ENCODE measurements at places on chromosomes 3 and 15.
A peak's percentile ranks its signal among the peaks of the same experiment; 100 is the strongest.

DNA sequence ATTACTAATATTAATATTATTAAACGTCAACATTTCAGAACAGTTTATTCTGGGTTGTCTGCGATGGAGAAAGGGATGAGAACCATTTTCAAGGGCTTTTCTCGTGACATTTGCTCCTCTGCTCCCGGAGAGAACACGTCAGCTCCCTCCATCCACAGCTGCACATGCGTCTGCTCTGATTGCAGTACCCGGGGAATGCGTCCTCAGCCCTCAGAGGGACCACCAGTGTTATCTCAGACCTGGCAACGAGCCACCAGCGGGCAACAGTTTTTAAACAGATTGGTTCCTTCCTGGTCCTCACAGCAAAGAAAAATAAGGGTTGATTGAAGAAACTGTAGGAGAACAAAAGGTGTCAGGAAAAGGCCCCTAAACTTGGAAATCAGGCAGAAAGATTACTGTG, 202.2 kb upstream of the ADAMTS9 start:
- DNase-seq, result no peak

- no peak for DNase-seq
These were observed 35.6 kb downstream of the IQSEC1 start for GRCh38 chr3:13037458-13038117.

- DNase-seq, result peak; percentile 14
These were observed 243.3 kb downstream of the FAM43A start for GRCh38 chr3:194928831-194929577.

DNA sequence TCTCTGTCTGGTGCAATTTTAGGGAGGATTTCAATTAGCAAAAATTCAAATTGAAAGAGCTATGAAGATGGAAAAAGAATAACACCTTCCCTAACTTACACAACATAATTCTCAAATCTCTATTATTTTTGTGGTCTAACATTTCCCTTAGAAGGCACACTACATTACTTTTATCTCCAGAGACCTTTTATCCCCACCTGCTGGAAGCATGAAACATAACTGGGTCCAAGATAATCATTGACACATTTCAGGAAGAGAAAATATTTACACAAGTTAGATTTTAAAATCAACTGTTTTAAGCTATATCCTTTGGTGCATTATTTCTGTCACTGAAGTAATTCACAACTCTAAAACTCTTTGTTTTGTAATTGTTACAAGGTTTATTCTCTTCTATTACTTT, 779.5 kb downstream of the ROBO1 start:
- DNase-seq, result peak; percentile 1

DNA sequence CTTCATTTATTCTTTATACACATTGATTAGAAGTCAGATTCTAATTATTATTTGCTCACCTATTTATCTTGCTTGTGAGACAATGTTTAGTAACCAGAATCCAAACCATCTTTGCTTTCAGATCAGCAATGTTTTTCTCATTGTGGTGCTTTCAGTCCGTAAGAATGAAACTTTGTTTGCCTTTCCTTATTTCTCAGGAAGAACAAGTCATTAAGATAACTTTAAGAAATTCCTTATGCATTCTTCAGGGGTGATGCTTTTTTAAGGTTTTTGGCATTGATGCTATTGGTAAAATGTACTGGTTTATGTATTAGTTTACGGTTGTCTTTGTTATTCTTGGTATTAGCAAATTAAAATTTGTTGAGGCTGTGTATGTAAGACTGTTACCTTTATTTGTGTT, 120.8 kb upstream of the POU1F1 start:
- DNase-seq, result no peak

- no peak for DNase-seq
These were observed 26.0 kb downstream of the CYP19A1 start for GRCh38 chr15:51312166-51313073.

DNA sequence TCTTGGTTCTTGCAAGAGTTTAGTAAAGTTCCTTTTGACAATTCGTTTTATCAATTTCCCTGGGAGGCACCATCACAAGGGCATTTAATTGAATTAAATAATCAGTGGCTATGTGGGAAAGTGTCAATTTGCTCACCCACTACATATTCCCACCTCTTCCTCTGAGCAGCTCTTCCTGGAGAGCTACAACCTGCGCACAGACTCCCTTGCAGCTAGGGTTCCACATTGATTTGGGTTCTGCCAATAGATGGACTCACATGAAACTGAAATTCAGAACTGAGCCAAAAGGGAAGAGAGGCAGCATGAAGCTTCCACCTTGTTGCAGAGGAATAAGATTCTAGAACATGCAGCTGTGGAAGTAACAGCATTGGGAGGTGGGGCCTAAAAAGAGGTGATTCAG, 94.8 kb downstream of the TLE3 start:
- no peak for DNase-seq

DNA sequence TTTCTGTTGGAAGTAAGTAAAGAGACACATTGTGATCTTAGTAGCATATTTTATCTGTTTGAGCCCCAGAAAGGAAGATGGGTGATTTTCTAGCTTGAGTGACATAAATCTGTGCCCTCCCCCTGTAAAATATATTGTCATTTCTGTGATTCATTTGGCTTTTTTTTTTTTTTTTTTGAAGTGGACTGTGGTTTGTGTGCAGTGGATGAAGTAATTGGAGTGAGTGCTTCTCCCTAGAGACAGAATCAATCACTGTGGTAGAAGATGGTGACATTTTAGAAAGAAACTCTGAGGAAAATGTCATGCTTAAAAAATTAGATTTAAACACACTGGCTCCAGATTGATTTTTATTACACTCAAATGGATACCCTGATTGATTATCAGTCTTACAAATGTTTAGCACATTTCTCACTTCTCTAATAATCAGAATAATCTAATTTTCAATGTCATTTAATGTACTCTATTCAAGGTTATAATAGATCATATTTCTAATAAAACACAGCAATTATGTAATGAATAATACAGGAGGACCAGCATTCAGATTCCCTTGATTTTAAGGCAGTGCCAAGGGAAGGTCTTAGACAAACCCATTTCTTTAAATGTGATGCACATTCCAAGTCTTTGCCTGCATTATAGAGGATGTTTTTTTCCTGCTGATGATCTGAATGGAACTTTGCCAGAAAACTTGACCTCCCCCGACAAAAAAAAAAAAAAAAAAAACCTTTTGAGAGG, 116.6 kb downstream of the TOP2B start:
- no peak for DNase-seq

GRCh38 chr3:52874160-52874701, 23.1 kb downstream of the STIMATE start:
- DNase-seq, result no peak

DNA sequence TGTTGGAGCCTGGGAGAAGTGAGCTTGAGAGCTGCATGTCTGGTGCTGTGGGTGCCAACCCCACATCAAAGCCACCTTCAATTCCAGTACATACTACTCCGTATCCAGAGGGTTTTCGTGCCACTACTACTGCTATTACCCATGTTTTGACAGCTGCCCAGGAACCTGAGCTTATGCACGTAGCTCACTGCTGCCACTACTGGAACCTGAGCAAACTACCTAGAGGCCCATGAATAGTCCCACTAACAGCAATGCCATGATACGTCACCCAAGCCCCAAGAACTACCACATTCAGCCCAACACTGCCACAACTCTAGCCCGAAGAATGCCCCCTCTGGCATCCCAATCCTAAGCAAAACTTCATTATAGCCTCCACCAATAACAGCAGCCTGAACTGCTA, 215.2 kb upstream of the BCHE start:
- no peak for DNase-seq

- DNase-seq, result no peak
These were observed 165.2 kb downstream of the PGPEP1L start for GRCh38 chr15:98842192-98842972.

DNA sequence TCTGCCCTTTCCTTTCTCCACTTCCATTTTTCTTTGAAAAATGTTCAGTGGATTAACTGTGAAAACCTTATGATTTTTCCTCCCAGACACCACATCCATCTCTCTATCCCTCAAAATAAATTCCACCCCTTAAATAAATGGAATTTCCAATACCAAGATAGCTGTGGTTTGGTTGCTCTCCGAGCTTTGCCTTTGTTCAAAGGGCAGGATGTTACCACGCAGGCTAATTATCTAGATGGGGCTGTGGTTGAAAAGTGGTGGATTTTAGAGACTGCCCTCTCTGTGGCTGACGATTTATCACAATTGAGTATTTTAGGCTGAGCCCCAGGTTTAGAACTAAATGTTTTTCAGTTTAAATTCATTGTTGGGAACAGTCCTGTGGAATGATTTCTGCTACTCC, 36.9 kb upstream of the CMSS1 start:
- DNase-seq, result no peak

DNA sequence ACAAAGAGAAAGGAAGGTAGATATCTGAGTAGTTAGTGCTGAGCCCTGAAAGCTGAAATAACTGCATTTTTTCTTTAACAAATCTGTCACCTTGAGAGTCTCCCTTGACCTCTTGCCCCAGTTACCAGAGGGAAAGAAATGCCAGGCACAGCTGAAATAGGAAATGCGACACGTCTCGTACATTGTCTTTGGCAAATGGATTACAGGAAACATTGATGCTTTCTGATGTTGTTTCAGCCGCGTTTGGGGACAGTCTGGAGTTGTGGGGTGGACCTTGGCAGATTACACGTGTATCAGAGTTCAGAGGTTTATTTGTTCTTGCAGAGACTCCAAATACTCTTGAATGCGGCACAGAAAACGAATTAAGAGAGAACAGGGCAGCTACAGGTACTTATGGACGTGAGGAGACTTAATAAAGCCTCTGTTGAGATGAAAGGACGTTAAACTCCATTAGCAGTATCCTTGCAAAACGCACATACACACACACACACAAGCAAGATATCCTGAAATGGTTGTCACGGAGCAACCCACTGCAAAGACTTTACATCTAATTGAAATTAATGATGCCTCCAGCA, 272.8 kb upstream of the RORA start:
- no peak for DNase-seq

DNA sequence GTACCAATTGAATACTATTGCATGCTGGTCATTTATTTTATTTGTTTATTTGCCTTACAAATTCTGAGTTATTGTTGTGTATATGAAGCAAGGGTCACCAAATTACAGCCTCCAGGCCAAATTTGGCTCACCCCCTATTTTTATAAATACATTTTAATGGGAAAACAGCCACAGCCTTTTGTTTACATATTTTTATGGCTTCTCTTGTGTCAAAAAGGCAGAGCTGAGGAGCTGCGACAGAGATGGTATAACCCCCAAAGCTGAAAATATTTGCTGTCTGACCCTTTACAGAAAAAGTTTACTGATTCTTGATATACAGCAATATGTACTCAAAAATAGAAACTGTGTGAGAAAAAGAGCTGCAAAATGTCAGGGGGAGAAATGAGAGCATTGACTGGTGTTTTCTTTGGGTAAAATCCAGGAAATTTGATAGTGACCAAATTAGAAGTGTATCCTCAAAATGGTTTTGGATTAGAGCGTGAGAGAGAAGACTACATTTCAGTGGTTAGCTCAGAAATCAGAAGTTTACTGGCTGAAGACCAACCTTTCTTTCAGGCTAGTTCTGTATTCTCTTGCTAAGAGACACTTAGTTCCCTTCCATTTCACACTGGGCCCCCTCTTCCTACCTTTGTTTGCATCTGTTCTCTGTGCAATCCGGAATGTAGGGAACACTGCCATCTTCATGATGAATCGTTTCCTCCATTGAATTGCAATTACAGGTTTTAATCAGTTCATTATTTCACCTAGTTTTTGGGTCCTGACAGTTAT, 757.8 kb downstream of the AGBL1 start:
- DNase-seq, result no peak

DNA sequence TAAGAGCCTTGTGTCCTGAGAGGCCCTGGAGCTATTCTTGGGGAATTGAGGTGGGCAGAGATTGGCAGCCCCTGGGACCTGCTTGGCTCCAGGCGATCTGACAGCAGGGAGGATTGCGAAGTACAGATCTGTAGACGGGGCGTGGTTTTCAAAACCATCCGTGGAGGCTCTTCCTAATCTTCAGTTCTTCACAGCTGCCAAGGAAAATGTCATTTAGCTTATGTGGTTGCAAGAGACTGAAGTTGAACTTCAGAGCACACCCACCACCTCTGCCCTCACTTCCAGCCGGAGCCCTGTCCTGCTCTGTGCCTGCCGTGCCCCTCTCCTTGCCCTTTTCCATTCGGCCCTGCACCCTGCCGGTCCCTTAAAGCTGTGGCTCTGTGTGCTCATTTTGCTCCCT, 12.9 kb downstream of the NISCH start:
- no peak for DNase-seq

GRCh38 chr3:143139762-143140161, 20.2 kb downstream of the CHST2 start:
- DNase-seq, result no peak

GRCh38 chr3:120752230-120752629, 9.7 kb downstream of the GTF2E1 start:
- no peak for DNase-seq

GRCh38 chr3:194937882-194938321, 252.2 kb downstream of the FAM43A start:
- no peak for DNase-seq

GRCh38 chr3:167148136-167148535, 232.0 kb downstream of the ZBBX start:
- no peak for DNase-seq

DNA sequence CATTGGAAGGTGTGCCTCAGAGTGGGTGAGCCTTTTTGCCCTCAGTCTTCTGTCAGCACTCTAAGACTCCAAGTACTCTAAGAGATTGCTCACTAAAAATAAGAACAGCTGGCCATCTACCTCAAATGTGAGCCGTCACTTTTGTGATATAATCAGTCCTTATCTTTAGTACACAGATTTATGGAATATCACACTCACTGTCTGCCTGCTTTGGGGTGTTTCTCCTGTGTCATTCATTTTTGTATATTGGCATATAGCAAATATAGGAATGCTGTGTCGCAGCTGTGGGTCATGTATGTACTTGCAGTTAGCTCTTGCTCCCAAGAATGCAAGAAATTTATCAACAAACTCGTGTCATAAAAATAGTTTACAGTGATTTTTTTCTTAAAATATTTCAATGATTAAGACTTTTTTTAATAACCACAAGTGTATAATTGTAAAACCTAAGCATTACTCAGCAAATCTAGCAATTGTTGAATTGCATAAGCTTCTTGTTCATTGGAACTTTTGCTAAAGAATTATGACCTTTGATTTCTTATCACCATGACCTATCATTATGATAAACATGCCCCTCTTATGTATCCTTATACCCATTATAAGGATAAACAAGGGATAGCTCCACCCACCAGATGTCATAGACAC, 18.8 kb downstream of the SETD5 start:
- DNase-seq, result no peak

GRCh38 chr15:69526081-69527061, 73.8 kb downstream of the RPLP1 start:
- no peak for DNase-seq

GRCh38 chr3:112682361-112682760, 41.4 kb upstream of the CCDC80 start:
- no peak for DNase-seq

- no peak for DNase-seq
These were observed 8.8 kb upstream of the LRCH3 start for GRCh38 chr3:197782230-197782629.

- no peak for DNase-seq
These were observed 794.9 kb downstream of the NTRK3 start for GRCh38 chr15:87461631-87462030.

GRCh38 chr3:18772699-18773305, 347.7 kb upstream of the SATB1 start:
- no peak for DNase-seq
